Common myeloid progenitor, CD34-positive (primary cell): ENCODE measurements at places on chromosomes 3 and 15.

DNA sequence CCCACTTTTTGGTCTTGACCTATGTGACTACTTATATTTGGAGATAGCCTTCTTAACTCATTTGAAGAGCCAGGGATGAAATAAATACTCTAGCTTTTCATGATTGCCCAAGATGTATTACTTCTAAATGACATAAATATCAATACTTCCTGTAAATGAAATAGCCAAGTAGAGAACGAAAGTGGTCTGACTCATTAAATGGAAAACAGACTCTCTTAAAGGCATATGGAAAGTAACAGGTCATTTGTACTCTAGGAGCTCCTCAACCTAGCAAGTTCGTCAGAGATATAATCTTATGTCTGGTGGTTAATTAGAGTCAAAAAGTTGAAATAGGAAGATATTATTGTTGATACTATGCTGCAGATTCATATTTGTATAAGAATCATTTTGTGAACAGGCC, 1105.4 kb downstream of the TUSC7 start:
- no peak for DNase-seq

GRCh38 chr3:71450162-71450561, 133.4 kb downstream of the FOXP1 start:
- no peak for DNase-seq

GRCh38 chr3:72702390-72702789, 145.9 kb downstream of the SHQ1 start:
- no peak for DNase-seq

DNA sequence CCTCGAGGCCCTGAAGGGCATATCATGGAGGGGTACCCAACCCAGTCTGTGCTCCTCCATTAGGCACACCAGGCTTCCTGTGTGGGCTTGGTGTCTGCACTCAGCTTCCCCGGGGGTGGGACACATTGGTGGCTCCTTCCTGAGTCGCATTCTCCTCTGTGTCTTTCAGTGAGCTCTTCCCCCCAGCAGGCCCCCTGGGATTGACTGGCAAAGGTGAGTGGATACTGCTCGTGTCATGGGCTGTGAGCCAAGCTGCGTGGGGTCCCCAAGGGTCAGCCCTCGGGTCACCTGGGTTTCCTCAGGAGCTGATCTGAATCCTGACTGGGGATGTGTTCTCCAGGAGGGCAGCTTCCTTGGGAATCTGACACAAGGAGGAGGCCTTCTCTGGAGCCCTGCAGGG, 231.0 kb downstream of the SNRPN start:
- no peak for DNase-seq

DNA sequence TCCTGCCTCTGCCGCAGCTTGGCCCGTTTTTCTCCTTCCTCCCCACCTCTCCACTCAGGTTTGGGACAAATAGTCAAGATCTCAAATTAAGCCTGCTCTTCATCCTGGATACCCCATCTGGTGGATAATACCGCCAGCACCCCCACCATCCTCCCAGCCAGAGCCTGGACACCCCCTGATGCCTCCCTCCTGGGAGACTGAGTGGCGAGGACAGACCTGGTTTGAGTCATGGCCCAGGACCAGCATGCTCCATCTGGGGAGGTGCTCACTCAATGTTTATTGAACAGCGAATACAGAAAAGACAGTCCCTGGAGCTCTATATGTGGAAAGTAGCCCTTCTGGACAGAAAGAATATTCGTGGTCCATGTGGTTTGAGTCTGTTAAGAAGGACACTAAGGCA, 23.3 kb downstream of the CTSH start:
- no peak for DNase-seq
